ENCODE measurements at places on chromosomes 2 and 18. TPM values are rescaled to one million over a fixed set of nuclear protein-coding genes. Genes with fewer than 3 reads are reported as not detected.

VIT gene
- total RNA-seq: not detected

TM4SF20 gene
- total RNA-seq: not detected

FAM237A gene
- not detected for total RNA-seq

NPHP1 gene
- 0.13 TPM for total RNA-seq

MTIF2 gene
- 24.3 TPM for total RNA-seq

IWS1 gene
- 45.2 TPM for total RNA-seq

IL1A gene
- 0.22 TPM for total RNA-seq

CDH19 gene
- total RNA-seq: not detected

CFC1 gene
- total RNA-seq: not detected

RAB6C gene
- total RNA-seq: not detected

TMEM37 gene
- not detected for total RNA-seq

BOK gene
- total RNA-seq: 0.18 TPM

NETO1 gene
- total RNA-seq: not detected

STAT4 gene
- 167 TPM for total RNA-seq

KCNK3 gene
- total RNA-seq: not detected

ZNF521 gene
- not detected for total RNA-seq

GPR75 gene
- 2.3 TPM for total RNA-seq

UGT1A10 gene
- total RNA-seq: not detected

CEBPZOS gene
- total RNA-seq: 32.7 TPM

TTR gene
- total RNA-seq: not detected

ALS2 gene
- total RNA-seq: 12.7 TPM
